Skeletal muscle cell (primary cell): ENCODE measurements at places on chromosomes 2 and 18.

DNA sequence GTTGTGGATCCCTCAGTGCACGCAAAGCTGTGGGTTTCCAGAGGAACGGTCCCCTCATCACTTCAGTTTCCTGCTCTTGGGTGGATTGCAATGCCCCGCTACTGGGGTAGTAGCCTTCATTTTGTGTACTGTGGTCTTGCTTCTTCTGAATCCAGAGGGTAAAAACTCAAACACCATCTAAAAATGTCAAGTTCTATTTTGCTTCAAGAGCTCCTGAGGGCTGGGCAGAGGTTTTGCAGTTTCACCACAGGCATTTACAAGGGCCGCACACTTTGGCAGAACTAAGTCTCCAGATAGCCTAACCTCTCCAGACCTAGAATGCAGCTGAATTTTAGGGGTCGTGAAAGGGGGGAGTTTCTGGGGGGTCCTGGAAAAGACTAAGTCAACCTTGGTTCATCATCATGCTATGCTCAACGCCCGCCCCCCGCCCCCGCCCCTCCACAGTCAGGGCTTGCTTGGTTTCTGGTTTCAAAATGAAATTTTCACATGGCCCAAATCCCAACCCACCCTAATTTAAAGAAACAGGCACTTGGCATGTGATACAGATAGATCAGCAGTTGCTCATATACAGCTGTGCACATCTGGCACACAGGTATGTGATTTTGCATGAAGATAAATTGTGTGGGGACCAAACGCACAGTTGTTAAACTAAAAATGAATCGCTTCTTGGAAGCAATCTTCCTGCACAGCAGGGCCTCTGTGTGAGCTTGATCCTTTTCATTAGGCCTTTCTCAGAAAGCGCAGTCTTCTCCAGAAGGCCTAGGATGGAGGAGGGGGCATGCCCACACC, 329.6 kb downstream of the OSR1 start:
- DNase-seq: no peak

DNA sequence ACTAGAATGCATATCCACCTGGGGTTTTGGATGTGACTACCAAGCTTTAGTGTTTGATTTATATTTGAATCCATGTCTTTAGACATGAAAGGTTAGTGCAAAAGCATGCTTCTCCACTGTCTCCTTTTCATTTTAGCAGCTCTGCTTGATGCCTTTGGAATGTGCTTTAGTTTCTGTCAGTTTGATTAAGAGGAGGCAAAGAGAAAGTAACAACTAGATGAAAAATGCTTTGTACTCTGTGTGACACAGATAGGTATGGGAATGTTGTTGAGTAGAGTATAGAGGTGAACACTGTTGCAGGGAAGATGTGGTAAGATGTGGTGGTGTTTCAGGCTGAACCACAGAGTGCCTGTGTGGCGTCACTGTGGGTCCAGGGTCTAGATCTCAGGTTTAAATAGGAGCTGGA, 19.8 kb downstream of the PIK3C3 start:
- no peak for DNase-seq

GRCh38 chr2:235244255-235245220, 249.3 kb upstream of the AGAP1 start:
- no peak for DNase-seq

- no peak for DNase-seq
Measured at GRCh38 chr2:216596236-216596979, 36.8 kb upstream of the IGFBP2 start.

- DNase-seq: no peak
Measured at GRCh38 chr2:151051574-151052220, 210.0 kb downstream of the RBM43 start.

- DNase-seq: no peak
Measured at GRCh38 chr18:59268721-59269562, 4.3 kb downstream of the RAX start.

GRCh38 chr2:27281442-27281841, 787 bp upstream of the TRIM54 start:
- DNase-seq: no peak

GRCh38 chr2:97736185-97736584, 22.8 kb downstream of the ZAP70 start:
- no peak for DNase-seq

DNA sequence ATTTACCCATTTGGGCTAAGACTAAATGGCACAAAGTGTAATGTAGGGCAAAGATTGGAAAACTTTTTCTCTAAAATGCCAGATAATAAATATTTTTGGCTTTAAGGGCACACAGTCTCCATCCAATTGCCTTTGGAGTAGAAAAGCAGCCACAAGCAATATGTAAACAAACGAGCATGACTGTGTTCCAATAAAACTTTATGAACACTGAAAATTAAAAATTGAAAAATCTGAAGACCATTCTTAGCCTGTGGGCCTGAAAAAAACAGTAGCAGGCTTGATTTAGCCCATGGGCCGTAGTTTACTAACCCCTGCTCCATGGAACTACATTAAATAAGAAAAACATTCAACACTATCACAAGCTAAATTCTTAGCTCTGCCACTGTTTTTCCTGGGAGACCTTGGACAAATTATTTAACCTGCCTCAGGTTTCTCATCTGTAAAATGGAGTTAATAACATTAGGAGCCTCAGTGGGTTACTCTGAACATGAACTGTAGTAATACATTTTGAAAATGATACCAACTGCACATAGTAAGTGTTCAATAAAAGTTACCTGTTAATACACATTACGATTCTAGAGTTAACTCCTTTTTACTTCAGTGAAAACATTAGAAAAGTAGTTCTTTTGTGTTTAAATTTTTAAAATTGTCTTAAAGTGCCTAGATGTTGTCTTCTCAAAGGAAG, 1.3 kb downstream of the IFIH1 start:
- DNase-seq: no peak

- DNase-seq: no peak
Measured at GRCh38 chr18:74702950-74703349, 105.3 kb downstream of the ZNF407 start.

DNA sequence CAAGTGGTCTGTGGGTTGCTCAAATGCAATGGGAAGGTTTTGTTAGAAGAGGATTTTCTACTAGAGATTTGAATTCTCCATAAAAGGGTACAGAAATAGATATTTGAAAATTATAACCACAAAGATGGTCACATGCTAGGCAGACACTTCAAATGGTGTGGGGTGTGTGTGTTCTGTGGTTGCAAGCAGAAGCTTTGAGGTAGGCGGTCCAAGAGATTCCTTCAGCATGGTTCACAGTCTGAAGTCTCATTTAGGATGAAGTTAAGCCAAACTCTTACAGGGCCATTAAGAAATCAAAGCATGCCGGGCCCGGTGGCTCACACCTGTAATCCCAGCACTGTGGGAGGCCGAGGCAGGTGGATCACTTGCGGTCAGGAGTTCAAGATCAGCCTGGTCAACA, 38.3 kb upstream of the RMDN2 start:
- no peak for DNase-seq

GRCh38 chr2:102032368-102033030, 40.7 kb downstream of the IL1R2 start:
- no peak for DNase-seq

DNA sequence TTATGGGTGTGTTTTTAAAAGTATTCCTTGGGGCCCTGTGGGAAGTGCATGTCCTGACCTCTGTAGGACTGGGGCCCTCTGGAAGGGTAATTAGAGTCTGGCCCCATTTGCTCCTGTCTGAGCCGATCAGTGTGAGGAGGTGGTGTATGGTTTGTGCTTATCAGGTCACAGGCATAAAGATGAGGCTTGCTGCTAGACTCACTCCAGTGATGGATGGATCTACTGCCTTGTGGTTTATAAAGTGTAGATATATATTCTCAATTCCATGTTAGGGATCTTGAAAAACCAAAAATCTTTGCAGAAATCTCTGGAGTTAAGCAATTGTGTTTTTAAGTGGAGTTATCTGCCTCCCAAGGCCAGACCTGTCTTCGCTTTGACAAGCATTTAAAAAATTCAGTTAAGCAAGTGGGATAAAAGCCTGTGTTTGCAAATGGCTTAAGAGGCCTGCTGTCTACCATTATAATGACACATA, 182.4 kb downstream of the PTPRM start:
- no peak for DNase-seq

GRCh38 chr2:15421753-15422152, 139.4 kb downstream of the NBAS start:
- DNase-seq: no peak

GRCh38 chr18:44838971-44839666, 158.4 kb downstream of the SETBP1 start:
- DNase-seq: no peak

DNA sequence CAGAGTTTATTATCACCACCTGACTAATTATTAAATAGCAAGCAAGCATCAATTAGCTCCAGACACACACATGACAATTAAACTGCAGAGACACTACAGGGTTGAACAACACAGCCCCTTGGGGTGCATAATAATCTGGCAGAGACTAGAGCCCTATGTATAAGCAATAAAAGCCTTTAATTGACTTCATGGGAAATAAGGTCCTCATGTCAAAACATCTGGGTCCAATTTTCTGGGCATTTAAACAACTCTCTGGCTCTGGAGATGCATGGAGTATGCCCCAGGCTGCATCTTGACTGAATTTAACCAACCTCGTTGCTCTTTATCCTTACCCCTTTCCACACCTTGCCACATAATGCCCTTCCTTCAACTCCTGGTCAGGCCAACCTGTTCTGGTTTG, 270.7 kb upstream of the THUMPD2 start:
- DNase-seq: no peak

- no peak for DNase-seq
Measured at GRCh38 chr18:42807887-42808286, 307.6 kb downstream of the RIT2 start.

DNA sequence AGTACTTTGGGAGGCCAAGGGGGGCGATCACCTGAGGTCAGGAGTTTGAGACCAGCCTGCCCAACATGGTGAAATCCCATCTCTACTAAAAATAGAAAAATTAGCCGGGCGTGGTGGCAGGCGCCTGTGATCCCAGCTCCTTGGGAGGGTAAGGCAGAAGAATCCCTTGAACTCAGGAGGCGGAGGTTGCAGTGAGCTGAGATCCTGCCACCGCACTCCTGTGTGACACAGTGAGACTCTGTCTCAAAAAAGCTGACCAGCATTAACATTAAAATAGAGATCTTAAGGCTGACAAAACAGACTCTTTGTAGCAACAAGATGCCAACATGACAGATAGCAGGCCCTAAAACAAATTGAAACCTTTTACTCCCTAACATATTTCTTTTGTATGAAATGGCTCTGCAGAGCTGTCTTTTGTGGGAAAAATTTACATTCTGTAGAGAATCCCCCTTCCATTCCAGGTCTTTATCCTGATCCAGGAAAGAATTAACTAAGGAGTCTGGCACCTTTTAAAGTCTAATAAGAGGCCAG, 213.9 kb downstream of the RAB3GAP1 start:
- DNase-seq: no peak

GRCh38 chr2:38627391-38627790, 24.7 kb upstream of the HNRNPLL start:
- no peak for DNase-seq

GRCh38 chr18:21896732-21897336, 156.2 kb downstream of the MIB1 start:
- no peak for DNase-seq

- no peak for DNase-seq
Measured at GRCh38 chr2:99181624-99182000, 628 bp downstream of the MRPL30 start.

DNA sequence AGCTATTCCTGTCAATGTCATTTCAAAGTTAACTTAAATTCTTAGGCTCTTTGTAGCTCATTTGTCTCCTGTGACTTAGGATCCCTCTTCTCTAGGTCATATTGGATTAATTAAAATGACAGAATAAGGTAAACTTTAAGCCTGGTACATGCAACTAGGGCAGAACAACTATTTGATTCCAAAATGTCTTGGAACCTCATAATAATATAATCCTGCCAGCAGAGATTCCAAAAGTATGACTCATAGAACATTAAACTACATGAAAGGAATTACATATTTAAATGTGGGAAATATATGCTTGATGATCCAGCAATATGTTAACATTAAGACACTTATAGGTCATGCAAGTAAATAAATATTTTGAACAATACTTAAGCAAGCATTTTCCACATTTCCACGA, 63.3 kb downstream of the COL3A1 start:
- DNase-seq: no peak

GRCh38 chr2:179195141-179195540, 69.5 kb downstream of the SESTD1 start:
- no peak for DNase-seq

GRCh38 chr2:63763391-63763941, 78.2 kb upstream of the UGP2 start:
- no peak for DNase-seq

DNA sequence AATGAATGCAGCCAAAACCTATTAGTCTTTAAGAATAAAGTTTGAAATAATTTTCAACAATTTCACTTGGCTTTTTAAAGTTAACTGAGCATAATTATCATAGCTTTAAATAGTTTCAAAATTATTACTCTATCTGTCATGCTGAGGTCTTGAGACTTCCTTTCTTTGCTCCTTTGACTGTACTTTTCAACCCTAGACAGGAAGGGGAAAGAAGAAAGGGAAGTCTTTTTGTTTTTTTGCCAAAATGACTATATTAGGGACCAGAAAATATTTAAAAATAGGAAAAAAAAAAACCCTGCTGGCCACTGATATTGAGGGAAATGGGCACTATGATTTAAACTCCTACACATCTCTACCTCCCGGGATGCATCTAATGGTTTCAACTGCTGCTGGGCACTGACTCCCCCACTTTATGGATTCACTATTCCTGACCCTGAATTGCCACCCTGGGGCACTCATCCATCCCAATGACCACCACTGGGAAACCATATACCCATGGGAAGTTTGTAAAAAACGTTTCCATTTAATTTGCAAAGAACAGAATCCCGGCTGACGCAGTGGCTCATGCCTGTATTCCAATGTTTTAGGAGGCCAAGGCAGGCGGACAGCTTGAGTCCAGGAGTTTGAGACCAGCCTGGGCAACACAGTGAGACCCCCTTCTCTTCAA, 50.5 kb downstream of the GAREM1 start:
- DNase-seq: no peak

DNA sequence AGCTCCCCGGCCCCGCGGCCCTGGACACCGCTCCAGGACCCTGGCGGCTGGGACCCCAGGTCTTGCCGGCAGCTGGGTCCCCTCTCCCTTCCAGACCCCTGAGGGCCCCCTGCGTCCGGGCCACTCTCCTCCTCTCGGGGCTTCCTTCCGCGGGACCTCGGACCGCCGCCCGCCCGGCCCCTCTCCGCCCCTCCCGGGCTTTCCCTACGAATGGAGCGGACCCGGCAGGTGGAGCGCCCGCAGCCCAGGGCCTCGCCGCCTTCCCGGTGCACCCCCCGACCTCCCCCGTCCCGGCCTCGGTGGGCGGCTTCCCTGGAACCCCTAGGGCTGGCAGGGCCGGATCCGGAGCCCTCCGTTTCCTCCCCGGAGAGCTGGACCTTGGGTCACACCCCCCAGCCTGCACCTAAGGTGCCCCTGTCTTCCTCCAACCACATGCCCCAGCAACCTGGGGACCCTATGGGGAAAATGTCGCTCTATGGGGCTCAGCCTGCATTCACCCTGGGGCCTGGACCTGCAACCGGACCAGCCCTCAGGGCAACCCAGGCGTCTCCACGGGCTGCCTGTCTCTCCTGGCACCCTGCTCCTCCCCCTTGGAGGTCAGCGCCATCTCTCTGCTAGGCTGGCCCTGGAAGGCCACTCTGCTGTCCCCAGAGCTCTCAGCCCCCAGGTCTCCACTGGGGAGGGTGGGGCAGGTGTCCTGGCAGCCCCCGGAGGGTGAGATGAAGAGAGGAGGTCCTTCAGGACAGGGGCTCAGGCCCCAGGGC, 730 bp downstream of the B3GNT7 start:
- no peak for DNase-seq
